Stimulated activated CD8-positive, alpha-beta memory T cell treated with anti-CD3 and anti-CD28 coated beads, Interleukin-7, amount 100 ng/mL, for 48 hours (primary cell): ENCODE measurements at places on chromosomes 13 and 19.

DNA sequence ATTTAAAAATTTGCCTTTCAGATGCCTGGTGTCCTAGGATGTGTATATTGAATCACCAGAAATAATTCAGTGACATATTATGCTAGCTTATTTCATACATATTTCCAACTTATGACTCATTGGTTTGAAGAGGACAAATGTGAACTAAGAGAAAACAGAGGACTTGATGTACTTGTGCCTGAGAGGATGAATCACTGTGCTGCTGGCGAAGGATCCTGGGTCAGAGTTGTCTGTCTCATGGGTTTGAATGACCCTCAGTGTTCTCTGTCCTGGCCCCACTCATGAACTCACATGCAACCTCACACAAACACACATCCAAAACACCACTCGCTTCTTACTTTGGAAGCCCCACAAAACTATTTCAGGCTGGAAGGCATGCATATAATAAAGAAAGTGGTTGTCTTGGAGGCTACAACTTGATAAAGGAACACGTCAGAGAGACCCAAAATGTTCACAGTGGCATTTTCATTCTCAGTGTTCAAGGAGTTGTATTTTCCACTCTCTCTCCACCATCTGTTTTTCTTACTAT, 129.0 kb upstream of the SPRY2 start:
- DNase-seq, result no peak

DNA sequence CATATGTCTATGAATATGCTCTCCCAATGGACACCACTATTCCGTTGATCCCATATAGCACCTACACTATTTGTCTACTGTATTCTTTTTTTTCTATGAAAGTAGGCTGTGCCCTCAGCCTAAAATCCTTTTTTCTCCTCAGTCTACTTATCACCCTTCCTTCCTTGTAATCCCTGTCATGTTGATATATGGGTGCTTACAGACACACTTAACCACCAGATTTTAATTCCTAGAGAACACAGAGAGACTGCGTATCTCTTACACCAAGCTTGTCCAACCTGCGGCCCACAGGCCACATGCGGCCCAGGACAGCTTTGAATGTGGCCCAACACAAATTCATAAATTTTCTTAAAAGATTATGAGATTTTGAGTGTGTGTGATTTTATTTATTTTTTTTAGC, 101.1 kb downstream of the ZAR1L start:
- DNase-seq, result no peak

DNA sequence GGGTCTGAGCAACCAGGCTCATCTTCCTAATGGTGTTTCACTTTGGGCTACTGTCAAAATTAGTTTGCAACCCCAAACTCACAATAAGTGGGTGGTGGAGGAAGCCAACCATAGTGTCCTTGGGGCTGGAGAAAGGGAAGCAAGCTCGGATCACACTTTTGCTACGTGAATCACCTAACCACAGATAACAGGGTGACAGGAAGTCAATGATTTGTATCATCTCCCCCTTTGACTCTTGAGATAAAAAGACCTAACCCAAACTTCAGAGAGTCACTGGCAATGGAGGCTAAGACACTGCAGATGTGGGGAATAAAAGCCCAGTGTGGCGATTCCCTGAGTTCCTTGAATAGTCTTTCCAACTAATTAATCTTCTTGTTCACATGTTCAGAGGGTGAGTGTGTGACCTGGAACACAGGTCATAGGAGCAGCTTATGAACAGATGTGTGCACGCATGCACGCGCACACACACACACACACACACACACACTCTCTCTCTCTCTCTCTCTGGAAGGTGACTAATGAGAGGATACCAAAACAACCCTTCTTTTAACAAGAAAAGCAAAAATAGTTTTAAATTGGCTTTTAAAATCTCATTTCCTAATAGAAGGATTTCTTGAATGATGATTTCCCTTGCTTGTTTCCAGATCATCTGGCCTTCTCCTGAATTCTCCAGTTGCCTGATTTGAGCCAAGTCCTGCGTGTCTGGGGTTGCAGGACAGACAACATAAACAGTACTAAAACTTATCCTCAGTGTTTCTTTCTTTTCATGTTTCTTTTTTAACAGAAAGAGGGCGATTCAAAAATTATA, 21.2 kb upstream of the DOCK9 start:
- DNase-seq, result peak; percentile 17

GRCh38 chr13:89165685-89166084, 1494.5 kb downstream of the SLITRK5 start:
- DNase-seq, result no peak

GRCh38 chr13:72295153-72295552, 428.1 kb upstream of the DACH1 start:
- no peak for DNase-seq
